ENCODE measurements at places on chromosomes 3 and 15.

DNA sequence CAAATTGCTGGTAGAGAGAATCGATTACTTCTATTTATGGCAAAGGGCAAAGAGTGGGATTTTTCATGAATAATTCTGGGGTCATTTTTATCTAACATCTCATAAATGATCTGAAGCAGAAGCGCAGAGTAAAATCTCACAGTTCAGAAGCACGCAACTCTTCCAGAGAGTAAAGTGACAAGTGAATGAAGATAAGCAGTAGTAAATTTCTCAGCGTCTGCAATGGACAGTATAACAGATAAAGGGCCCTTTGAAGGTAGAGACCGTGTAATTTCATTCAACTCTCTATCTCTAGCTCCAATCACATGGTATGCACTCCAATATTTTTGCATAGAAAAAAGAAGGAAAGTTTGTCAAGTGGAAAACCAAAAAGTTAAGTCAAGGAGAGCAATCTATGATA is 521.1 kb upstream of the NECTIN3 start:
- no peak for DNase-seq

- no peak for DNase-seq
Observed at GRCh38 chr3:140363801-140364200, 314.1 kb upstream of the TRIM42 start.

- no peak for DNase-seq
Observed at GRCh38 chr3:45236964-45237363, 10.9 kb upstream of the TMEM158 start.

- no peak for DNase-seq
Observed at GRCh38 chr3:158696618-158697017, 24.2 kb upstream of the LXN start.

DNA sequence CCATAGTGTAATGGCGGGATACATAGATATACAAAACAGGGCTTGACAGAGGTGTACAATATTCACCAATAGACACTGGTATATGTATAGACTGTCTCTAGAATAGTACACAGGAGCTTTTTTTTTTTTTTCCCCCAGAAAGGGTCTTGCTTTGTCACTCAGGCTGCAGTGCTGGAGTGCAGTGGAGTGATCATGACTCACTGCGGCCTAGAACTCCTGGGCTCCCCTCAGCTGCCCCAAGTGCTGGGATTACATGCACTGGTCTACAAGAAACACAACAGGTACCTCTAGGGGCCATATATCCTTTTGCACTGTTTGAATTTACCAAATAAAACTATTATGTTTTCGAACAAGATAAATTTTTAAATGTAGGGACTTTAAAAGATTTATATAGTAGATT is 12.3 kb downstream of the RHOA start:
- DNase-seq: no peak
